ENCODE measurements at places on chromosomes 7 and 10.

GRCh38 chr7:26865094-26865388 lies 651 bp upstream of the SKAP2 start:
- no peak for DNase-seq

DNA sequence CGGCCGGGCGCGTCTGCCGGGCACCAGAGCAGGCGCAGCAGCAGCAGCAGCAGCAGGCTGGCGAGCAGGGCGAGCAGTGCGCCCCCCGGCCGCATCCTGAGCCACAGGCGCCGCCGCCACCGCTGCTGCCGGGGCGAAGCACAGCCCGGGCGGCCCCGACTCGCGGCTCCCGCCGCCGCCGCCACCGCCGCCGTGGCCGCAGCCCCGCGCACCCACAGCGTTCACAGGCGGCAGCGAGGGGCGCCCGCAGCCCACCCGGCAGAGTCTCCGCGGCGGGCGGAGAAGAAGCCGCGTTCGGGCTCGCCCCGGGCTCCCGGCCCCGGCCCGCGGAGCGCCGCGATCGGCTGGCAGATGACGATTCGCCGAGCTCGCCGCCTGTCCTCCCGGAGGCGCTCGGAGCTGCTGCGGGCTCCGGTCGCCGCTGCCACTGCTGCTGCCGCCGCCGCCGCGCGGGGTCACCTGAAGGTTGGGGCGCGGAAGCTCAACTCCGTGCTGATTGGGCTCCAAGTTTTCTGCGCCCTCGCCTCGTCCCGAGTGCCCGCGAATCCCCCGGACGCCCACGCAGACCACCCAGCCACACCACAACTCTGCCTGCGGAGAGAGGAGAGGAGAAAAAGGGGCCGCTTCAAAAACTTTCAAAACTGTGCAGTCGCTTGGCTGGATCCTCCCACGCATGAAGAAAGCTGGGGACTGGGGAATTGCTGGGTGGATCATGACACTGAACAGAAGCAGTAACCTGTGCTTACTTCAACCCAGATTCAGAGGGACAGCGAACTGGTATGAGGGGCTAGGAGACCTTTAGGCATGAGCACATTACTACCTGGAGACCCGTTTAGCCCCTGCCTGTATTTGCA lies at the start of gene ST8SIA6:
Gene ST8SIA6, minus strand, starts transcription at position 435 of the 854 bp plus-strand sequence. Its CDS starts 340 bp downstream, at position 95.
- no peak for DNase-seq

DNA sequence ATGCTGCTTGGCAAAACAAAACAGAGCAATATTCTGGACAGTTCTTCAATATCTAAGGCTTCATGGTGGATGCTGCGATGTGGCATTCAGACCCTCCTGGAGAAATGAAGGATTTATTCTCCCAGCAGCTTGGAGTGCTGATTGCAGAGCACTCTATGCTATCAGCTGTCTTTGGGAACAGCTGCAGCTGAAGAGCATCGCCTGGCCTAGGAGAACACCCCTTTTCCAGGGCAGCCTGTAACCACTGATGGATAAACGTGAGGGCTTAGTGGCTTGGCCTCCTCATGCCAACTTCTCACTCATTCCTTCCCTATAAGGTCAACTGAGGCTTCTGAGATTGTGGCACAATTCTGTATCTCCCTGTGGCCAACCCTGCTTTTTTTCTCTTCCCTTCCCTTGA lies 638.1 kb upstream of the CNTNAP2 start:
- no peak for DNase-seq

GRCh38 chr7:116211913-116212596 lies 1.7 kb downstream of the TES start:
- no peak for DNase-seq

- no peak for DNase-seq
These were observed 96.2 kb upstream of the FGFR2 start for GRCh38 chr10:121694327-121694965.

- no peak for DNase-seq
These were observed 275.4 kb downstream of the GRID1 start for GRCh38 chr10:86091216-86091615.

GRCh38 chr7:41058986-41059741 lies 643.7 kb downstream of the INHBA start:
- no peak for DNase-seq

DNA sequence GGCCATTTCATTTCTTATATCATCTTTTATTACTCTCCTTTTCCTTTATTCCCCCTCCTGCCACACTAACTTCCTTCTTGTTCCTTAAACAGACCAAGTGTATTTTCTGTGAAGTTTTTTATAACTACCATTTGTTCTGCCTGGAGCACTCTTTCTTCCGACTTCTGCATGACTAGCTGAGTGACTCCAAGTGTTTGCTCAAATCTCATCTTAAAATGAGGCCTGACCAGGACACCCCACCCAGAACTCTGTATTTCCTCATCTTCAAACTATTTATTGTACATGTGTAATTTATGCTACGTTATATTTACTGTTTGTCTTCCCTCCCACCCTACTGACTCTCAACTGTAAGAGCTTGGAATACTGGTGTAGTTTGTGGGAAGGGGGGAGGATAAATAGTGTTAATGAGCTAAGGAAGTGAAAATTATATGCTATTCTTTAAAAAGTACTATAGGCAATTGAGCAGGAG lies 3.2 kb downstream of the MINDY3 start:
- no peak for DNase-seq

DNA sequence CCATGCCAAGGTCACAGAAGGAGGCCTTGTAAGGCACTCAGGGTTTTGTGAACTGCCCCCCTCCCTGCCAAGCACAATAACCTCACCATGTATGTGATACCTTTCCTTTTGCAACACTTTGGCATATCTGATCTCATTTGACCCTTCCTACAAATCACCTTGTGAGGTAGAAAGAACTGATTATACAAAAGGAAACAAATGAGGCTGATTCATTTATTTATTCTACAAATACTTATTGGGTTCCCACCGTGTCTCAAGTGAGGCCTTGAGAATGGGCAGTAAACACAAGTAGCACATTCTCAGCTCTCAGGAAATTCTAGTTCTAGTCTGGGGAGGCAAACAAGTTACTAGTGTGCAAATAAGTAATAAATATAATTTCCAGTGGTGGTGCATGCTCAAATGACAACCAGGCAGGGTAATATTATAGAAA lies 19.6 kb downstream of the PLCE1 start:
- DNase-seq: no peak

- DNase-seq: no peak
These were observed 80.2 kb downstream of the FAM241B start for GRCh38 chr10:69710008-69710888.

DNA sequence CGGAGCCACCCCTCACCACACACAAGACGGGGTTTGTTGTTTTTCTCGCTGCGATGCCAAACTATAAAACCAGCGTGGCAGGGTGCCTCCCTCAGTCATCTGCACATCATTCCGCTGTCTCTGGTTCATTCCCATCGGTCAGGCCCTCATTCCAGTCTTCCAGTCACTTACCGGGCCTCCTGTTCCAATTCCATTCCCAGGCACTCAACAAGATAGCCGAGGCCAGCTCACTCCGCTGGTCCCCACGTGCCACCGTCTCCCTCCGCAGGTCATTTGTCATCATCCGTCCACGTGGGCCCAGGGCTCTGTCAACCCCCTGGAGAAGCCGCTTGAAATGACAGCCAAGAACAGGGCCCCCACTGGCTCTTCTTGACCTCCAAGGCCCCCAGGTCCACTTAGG lies 6.1 kb upstream of the TMEM184A start:
- no peak for DNase-seq

DNA sequence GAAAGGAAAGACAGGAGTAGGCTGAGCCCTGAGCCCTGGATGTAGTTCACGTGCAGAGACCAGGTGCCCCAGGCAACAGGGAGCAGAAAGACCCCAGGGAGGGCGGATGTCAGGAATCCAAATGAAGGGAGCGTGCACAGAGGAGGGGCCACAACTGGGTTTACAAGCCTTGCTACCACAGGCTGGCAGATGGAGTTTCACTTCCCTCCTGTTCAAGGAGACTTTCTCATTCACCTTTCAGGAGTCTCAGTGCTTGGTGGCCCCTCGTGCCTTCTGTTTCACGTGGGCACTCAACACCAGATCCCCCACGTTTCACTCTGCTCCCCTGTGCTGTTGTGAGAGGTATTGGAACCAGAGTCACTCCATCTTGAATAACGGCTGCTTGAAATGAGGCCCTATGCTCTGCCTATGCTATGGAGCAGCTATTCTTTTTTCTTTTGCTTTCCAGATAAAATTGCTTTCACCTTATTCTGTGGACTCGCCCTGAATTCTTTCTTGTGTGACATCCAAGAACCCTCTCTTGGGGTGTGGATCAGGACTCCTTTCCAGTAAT lies 601.4 kb upstream of the IGFBP3 start:
- no peak for DNase-seq

DNA sequence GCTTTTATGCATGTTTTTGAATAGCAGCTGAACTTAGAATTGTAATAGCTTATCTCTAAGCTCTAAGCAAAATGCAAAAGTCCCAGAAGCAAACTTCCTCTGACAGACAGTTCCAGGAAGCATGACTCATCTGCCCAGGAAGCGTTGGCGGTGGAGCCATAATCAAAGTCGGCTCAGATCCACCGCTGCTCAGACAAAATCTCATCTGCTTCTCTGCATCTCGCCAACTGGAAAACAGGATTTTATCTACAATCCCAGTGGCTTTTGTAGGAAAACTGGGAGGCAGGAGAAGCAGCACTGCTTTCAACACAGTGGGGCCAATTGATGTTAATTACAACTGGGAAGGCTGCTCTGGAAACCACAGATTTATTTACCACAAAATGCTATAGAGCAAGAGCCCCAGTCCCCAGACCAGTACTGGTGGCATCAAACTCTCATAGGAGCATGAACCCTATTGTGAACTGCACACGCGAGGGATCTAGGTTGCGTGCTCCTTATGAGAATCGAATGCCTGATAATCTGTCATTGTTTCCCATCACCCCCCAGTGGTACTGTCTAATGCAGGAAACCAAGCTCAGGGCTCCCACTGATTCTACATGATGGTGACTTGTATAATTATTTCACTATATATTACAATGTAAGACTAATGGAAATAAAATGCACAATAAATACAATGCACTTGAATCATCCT lies 99.9 kb downstream of the CUBN start:
- no peak for DNase-seq

DNA sequence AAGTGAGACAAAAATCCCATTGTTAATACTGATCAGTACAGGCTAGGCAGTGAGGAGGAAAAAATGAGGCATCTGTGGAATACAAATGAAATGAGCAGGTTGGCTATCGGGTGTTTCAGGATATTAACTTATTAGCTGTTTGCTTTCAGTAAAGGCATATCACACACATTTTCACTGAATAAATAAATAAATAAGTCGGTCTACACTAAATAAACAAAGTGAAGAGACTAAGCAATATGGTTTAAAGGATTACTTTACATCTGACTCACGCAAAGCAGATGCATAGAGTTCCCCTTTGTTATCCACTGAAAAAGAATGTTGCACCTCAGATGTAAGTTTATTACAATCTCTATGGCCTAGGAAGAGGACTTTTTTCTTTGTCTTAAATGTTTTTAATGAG lies 6.3 kb upstream of the SEMA3A start:
- DNase-seq: no peak

GRCh38 chr7:85489498-85489897 lies 302.6 kb upstream of the SEMA3D start:
- DNase-seq: no peak

- no peak for DNase-seq
These were observed 22.8 kb downstream of the CALML3 start for GRCh38 chr10:5547681-5547930.

DNA sequence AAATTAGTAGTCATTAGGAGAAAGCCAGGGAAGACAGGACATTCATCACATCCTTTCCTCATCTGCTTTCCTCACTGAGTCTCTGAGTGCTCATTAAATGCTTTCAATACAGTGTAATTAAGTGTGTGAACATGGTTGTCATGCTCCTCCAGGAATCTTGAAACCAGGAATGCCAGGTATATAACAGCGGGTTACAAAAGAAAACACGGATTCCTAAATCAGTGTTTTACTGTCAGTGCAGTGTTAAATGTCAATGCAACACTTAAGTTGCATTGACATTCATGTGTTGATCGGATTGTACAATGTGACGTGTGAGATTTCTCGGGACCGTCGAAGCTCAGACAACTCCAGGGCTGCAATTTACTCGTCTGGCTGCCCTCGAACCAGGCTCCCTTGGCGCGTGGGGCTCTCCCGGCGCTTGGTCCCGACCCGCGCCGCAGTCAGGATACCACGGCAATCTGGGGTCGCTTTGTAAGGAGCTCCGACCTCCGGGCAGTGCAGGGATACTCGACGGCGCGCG lies 455 bp upstream of the SPAG6 start:
- DNase-seq: no peak

DNA sequence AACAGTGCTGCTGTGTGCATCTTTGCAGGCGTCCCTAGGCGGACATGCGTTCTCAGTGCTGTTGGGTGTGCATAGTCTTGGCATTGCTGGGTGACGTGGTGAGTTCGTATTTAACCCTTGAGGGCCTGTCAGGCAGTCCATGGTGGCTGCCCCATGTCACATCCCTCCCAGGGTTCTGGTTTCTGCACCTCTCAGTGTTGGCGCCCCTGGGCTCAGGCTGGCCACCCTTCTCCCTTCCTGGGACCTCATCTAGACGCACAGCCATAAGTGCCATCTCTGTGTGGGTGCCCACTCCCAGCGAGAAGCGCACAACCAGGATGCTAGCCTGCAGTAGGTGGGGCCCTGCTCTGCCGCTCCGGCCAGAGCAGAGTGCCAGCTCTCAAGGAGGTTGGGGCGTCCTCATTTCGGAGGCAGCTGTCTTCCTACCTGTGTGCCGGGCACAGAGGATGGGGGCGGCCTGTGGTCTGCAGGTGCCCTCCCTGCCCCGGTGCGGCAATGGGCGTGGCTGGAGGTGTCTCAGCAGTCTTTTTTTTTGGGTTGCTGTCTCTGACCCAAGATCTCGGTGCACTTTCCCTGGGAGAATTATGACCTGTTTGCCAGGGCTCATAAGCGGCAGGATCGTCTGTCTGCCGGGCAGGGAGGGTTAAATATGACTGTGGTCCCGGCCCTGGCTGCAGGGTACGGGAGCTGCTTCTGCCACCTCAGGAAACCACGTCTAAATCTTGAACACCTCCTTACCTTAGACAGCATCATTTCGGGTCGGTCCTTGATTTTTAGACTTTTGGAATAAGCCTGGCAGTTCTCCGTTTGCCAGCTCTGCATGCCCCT lies 6.5 kb downstream of the INPP5A start:
- no peak for DNase-seq

DNA sequence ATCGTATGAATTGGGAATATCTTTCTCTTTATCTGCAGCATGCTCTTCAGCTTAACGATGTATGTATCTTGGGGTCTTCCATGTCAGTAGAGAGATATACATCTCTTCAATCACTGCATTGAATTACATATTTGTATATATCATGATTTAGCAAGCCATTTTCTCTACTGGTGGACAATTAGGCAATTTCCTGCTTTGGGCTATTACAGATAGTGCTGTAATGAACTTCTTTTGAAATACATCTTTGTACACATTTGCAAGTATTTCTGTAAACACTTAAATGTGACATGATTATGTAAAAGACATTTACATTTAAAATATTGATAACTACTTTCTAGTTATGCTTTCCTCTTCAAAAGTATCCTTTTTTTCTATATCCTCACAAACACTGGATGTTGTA lies 199.0 kb downstream of the PPP1R9A start:
- DNase-seq: no peak

- DNase-seq: no peak
These were observed 288.2 kb downstream of the POU6F2 start for GRCh38 chr7:39265641-39266591.

GRCh38 chr7:92790992-92791391 lies 45.4 kb downstream of the CDK6 start:
- no peak for DNase-seq

GRCh38 chr10:11086177-11086840 lies 68.6 kb downstream of the CELF2 start:
- no peak for DNase-seq

- no peak for DNase-seq
These were observed 514.2 kb downstream of the CCSER2 start for GRCh38 chr10:84842593-84842992.

All from cortex of kidney (tissue), 1 donor.